NCI-H774 (cell line): ENCODE measurements at places on chromosomes 3 and 15.

GRCh38 chr3:17287006-17287689, 402.4 kb downstream of the PLCL2 start:
- no peak for DNase-seq

DNA sequence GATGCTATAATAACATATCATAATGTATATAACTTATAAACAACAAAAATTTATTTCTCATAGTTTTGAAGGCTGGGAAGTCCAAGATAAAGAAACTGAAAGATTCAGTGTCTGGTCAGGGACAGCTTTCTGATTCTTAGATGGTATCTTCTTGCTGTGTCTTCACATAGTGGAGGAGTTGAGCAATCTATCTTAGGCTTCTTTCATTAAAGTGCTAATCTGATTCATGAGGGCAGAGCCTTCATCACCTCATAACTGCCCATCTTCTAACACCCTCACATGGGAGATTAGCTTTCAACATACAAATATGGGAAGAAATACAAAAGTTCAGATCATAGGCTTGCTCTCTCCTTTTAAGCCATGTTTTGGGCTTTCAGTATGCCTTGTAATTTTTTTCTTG, 774.8 kb upstream of the EPHA6 start:
- no peak for DNase-seq

DNA sequence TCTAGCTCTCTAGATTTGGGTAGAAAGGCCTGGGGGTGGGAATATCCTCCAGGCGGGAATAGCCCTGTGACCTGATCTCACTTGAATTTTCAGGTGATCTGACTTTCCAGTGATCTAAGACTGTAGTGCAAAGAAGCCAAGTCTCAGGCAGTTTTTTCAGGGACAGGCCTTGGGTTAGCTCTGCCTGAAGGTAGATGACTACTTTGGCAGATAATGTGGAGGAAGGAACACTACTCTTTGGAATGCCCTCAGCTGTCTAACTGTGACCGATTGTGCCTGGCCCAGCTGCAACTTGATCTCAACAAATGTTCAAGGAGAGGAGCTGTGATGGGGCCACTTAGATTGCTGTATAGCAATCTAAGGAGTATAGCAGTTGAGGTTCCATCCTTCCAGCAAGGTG, 193.7 kb downstream of the TCF12 start:
- no peak for DNase-seq

DNA sequence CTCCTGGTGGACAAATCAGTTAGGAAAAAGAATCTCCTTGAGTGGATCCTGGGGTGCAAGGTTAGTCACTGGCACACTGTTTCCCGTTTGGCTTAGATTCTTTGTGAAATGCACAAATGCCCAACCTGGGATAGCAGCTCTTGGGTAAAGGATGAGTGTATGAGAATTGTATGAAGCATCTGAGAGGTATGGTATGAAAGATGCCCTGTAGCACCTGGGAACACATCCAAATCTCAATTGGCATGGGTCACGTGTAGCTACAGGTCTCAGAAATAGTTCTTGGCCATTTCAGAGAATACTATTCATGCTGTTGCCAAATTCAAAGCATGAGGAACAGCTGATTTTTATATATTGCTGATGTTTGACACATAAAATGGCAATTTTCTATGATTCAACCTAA, 84.3 kb downstream of the KCNH8 start:
- no peak for DNase-seq

- DNase-seq = no peak
These were observed 20.6 kb upstream of the FAM107A start for GRCh38 chr3:58597770-58598310.
